ENCODE measurements at places on chromosomes 13 and 19.

- no peaks in the 10 kb centered on the region for H3K4me1 ChIP-seq
- H3K4me3 ChIP-seq: peak within 1 kb of the TSS; percentile 29
- H3K36me3 ChIP-seq: no peaks in the 10 kb centered on the region
- no peak for DNase-seq
- H3K27me3 ChIP-seq: no peaks in the 10 kb centered on the region
Measured at GRCh38 chr19:10339380-10339960, at the start of gene ICAM3. ICAM3 (minus strand) TSS chr19:10339624; CDS start chr19:10339614, 10 bp downstream.

- H3K36me3 ChIP-seq: peaks cover 38% of the 10 kb centered on the region
- no peaks in the 10 kb centered on the region for H3K27me3 ChIP-seq
- H3K4me3 ChIP-seq: no peak overlapping the region
- no peak for DNase-seq
- H3K4me1 ChIP-seq: peaks cover 14% of the 10 kb centered on the region
Measured at GRCh38 chr13:29526741-29527140, 68.7 kb downstream of the SLC7A1 start.

- H3K27ac ChIP-seq: no peak overlapping the region
- no peak overlapping the region for H3K4me3 ChIP-seq
- H3K36me3 ChIP-seq: no peaks in the 10 kb centered on the region
- H3K4me1 ChIP-seq: no peaks in the 10 kb centered on the region
- DNase-seq: no peak
Measured at GRCh38 chr19:18879579-18880373, 16.2 kb downstream of the CERS1 start.

DNA sequence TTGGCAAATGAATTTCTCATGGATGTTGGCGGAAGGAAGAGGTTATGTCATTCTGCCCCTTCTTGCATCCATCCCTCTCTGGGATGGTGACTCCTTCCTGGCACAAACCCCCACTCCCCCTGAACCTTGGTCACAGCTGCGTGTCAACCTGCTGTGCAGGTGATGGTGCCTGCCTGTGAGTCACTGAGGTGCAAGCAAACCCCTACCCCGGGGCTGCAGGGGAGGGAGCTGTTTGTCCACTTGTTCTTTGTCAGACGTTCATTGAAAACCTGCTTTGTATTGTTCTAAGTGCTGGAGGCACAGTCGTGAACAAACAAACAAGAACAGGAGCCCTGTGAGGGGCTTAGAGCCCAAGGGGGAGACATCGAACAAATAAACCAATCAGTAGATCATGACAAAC is 2.0 kb upstream of the GAPDHS start:
- H3K36me3 ChIP-seq: no peaks in the 10 kb centered on the region
- DNase-seq: no peak
- H3K27ac ChIP-seq: no peak overlapping the region

Measured in thoracic aorta (tissue), 2 donors.